ENCODE measurements at places on chromosomes 6 and 20.
A peak's percentile ranks its signal among the peaks of the same experiment; 100 is the strongest.

GRCh38 chr20:33569802-33570391 lies 80.0 kb downstream of the CBFA2T2 start:
- DNase-seq, result no peak

GRCh38 chr6:158290040-158290439 lies 22.2 kb upstream of the TULP4 start:
- no peak for DNase-seq

- DNase-seq, result no peak
These were observed 94.2 kb downstream of the WASF1 start for GRCh38 chr6:110085285-110085684.

DNA sequence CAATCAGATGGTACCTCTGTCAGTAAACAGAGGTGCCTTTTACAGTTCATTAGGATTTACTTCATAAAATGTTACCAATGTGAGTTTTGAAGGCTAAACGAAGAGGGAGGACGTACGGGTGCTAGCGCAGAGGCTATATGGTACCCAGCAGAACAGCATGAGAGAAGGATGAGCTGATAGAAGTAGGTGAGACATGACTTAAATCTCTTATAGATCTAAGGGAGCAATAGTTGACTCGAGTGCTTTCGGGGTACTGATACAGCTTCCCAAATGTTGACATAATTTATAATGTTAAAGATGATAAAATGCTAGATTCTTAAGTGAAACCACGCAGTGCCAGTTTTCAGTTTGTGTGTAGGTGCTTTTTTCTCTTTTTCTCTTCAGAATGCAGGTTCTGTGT lies 72.6 kb downstream of the HIVEP1 start:
- DNase-seq, result no peak

- no peak for DNase-seq
These were observed 62.1 kb downstream of the STK35 start for GRCh38 chr20:2163757-2164156.

- DNase-seq, result no peak
These were observed 56.8 kb downstream of the TMEM242 start for GRCh38 chr6:157266274-157267101.

- DNase-seq, result no peak
These were observed 113.0 kb upstream of the IYD start for GRCh38 chr6:150255840-150256239.

GRCh38 chr6:168045141-168045691 lies 33.8 kb downstream of the FRMD1 start:
- no peak for DNase-seq

- DNase-seq, result no peak
These were observed 150.2 kb upstream of the RNF217 start for GRCh38 chr6:124812067-124812466.

- no peak for DNase-seq
These were observed 80.1 kb upstream of the PTPRK start for GRCh38 chr6:128600397-128600951.

DNA sequence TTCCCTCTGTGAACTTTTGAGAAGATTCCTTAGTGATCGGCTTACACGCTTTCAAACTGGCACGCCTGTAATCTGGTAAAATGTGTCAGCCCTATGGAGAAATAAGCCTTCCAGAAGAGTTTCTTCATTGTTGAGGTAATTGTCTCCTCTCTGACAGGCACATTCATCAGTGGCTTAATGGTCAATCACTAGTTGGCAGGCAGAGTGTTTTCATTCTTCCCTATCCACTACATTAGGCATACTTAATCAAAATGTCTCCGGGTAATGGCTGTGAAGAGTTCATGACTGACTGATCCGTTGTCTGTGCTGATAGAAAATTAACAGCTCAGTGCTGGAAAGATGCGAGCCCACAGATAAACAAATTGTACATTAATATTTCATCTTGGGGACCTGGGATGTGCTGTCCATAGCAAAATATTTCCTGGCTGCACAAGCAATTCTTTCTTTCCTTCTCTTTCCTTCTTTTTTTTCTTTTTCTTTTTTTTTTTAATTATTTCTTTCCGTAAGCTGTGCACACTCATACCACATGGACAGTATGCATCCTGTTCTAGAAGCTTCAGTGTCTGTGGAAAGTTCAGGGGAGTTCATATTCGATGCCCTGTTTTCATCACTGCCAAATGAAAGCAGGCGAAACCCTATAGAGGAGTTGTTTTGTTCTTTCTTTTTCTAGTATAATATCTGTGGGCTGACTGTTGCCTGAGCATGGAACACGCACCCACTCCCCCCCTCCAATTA lies 31.4 kb downstream of the TSHZ2 start:
- no peak for DNase-seq

GRCh38 chr6:168264593-168265335 lies 54.8 kb downstream of the DACT2 start:
- DNase-seq, result no peak

DNA sequence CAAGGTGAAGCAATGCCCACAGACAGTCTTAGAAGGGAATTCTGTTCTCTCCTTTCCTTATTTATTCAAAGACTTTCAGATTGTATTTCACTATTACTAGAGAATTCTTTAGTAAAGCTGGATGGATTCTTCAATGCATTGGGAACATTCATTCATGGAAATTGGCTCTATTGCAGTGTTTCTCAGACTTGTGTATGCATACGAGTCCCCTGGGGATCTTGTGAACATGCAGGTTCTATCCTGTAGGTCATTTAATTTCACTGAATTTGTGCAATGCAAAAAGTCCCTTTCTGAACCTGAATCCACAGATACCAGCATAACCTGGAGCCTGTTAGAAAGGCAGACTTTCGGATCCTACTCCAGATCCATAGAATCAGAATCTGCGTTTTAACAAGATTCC lies 160.9 kb upstream of the AHI1 start:
- DNase-seq, result no peak

DNA sequence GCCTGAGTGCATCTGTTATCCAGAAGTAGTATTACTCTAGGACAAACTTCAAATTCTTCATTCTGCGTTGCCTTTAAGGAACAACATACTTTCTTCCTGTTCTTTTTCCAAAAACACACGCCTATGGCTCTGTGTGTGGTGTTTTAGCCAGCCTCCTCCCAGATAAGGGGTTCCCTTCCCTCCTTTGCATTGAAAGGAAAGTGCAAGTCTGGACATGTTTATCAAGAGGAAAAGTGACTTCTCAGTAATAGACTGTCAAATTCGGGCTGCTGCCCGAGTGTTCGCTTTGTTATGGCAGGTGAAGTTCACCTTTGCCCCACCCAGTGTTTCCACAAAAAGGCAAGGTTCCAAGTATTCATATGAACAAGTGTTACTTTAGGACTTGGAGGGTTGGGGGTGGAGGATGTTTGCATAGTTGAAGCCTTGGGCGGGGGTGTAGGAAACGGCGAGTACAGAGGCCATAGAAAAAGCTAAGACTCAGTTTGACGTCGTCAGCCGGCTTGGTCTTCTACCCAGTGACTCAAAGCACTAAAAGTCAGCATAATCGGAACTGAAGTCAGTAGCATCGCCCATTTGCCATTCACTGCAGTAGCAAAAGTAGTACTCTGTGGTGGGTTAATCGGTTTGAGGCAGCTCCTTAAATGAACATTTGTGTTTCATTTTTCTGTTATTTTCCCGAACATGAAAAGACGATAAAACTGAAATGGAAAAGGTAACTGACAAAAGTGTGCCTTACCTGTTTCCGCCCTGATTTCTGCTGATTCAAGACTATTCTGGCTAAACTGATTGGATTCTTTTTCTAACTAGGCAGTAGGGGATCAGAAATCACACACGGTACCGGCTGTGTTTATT lies 12.5 kb downstream of the PRDM1 start:
- peak; percentile 70 for DNase-seq

GRCh38 chr6:112253841-112254816 lies at the start of gene LAMA4:
Gene LAMA4, minus strand, starts transcription at chr6:112254567. Its CDS starts 417 bp downstream, at chr6:112254150.
- no peak for DNase-seq

- DNase-seq, result no peak
These were observed 44.9 kb downstream of the LRFN2 start for GRCh38 chr6:40542175-40542764.

- no peak for DNase-seq
These were observed 334.7 kb upstream of the JAG1 start for GRCh38 chr20:11008444-11009033.

DNA sequence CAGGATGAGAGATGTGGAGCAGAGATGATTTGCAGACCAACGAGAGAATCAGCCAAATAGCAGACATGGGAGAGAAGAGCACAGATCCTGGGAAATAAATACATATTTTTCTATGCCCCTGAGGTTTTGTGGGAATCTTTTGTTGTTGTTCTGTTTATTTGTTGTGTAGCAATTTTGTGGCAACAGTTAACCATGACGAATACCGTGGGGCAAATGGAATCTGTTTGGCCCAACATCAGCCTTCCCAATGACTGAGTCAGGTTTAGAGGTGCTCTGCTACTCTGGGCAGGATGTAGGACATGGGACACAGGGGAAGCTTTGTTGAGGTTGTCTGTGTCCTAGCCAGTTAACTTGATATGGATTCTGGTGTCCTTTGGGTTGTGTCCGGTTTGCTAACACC lies 7.9 kb upstream of the SLC2A10 start:
- no peak for DNase-seq

- DNase-seq, result no peak
These were observed 267.0 kb upstream of the SUPT3H start for GRCh38 chr6:45644720-45645119.

DNA sequence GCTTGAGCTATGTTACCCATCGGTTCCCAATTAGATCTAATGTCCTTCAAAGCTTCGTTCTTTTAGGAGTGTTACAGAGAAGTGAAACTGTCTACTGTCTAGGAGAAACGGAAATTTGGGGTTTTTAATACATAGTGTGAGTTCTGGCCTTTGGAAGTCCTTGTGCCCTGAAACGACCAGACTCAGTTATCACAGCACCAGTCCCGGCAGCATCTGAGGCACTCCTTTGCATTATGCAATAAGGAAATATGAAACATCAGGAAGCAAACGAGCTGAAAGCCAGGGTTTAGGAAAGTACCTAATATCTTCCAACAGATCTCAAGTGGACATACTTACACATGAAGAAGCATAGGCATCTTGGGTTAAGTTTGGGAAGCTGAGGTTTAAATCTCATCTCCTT lies 61.8 kb upstream of the ADGRF1 start:
- no peak for DNase-seq

DNA sequence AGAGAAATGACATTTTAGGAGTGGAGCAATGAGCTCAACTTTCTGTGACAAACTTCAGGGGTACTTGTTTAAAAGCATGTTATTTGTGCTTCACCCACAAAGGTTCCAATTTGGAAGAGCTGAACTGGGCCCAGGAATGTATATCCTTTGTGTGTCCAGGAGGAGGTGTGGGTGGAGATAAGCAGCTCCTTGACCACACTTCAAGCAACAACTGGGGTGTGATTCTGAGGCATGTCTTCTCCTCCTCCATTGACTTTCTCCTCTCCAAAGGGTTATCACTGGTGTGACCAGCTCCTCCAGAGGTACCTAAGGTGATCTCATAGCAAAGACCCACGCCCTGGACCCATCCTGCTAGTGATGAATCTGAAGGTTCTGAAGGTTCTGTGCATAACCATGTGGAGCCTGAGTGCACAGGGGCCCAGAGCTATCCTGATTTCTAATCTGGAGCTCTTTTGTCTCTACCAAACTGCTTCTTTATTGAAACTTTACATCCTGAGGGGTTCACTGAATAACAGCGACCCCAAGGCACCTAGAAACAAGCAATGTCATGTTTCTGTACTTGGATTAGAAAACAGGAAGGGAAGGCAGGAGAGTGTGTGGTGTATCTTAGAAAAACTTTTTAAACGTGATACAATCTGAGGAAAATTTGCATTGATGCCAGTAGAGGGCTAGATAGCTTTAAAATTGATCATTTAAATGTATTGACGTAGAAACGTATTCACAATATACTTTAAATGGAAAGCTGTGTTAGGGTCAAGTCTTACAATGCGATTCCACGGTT lies 60.9 kb upstream of the CD93 start:
- DNase-seq, result no peak

DNA sequence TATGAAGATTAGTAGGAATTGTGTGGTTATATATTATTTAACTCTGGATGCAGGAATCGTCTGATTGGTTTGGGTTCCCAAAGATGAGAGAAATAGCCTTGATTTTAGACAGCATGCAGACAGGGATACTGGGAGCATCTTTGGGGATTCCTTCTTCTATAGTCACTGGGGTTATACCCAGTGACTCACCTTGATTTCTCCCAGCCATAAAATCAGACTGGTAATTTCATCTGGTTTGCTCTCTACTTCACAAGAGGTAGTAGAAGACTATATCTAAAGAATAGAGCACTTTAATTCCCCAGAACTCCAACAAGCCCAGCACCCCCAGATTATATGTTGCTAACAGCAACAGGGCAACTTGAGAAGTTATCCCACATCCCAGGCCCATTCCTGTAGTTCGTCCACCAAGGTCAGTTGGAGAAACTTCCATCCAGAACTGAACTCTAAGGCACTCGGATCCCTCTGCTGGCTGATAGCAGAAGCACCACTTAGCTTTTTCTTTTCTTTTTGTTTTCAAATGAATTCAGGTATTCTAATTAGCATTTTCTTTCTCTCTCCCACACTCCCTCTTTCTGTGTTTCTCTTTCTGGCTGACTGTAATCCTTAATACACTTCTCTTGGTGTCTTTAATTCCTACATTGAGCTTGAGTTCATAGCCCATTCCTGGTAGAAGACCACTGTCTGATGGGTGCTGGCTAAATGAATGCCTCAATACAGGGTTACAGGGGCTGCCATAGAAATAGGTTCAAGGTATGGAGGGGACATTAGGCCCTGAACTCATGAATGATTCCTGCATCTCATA lies 20.4 kb upstream of the EFHC1 start:
- DNase-seq, result no peak

DNA sequence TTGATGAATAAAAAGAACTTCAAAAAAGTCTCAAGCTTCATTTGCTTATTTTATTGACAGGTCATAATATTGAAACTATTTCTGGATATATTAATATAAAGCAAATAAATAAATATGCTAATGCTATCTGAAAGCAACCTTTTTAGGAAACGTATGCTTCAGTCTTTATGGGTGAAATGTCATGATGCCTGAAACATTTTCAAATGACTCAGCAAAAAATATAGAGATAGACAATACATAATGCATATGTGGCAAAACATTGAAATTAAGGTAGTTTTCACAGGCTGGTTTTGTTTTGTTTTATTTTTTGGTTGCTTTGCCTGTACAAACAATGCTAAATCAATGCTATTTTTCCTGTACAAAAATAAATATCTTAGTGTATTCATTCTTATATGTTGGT lies 194.4 kb upstream of the PLCB4 start:
- DNase-seq, result no peak

- no peak for DNase-seq
These were observed 96.0 kb downstream of the SOBP start for GRCh38 chr6:107585815-107586435.

DNA sequence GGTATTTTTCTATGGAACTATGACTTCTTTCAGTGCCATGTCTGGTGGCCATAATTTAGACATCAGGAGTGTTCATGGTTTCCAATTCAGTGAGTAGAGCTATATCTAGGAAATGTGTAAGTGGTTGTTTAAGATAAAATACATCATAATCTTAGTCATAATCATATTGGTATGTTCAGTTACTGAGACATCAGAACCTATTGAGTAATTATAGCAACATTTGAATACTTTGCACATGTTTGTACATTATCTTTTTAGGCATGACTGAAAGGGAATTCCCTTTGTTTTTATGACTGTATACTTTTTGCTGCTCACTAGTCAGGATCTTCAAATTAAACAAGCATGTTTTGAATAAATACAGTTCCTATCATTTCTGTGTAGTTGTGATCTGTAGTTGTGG lies 64.0 kb downstream of the STXBP5 start:
- no peak for DNase-seq

- no peak for DNase-seq
These were observed 32.0 kb upstream of the TMEM217 start for GRCh38 chr6:37289931-37290330.
